ENCODE measurements at places on chromosomes 5 and 9.

- DNase-seq: peak; percentile 60
Measured at GRCh38 chr5:84614906-84615305, 230.2 kb upstream of the EDIL3 start.

DNA sequence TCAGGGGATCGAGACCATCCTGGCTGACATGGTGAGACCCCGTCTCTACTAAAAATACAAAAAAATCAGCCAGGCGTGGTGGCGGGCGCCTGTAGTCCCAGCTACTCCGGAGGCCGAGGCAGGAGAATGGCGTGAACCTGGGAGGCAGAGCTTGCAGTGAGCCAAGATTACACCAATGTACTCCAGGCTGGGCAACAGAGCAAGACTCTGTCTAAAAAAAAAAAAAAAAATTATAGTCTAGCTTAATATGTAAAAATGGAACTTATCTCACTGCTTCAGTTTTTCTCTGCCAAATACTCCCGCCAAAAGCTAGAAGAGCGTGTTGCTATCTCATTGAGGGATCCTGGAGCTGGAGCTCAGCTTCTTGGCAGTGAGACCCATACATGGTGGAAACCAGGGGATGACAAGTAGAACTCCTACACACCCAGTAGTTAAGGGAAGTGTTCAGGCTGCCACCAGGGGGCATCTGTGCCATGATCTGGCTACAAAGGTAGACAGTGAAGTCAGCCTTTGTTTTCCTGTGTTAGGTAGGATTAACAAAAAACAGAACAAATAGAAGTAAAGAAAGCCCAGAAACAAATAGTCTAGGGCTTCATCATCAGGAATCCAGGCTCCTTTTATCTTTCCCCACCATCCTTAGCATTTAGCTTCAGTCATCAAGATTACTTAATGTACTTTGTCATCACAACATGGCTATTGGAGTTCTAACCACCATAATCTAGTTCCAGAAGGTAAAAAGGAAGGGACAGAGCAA, 33.6 kb upstream of the GLIPR2 start:
- DNase-seq: peak; percentile 92

- DNase-seq: peak; percentile 49
Measured at GRCh38 chr9:75960551-75960950, 70.1 kb downstream of the PCSK5 start.

DNA sequence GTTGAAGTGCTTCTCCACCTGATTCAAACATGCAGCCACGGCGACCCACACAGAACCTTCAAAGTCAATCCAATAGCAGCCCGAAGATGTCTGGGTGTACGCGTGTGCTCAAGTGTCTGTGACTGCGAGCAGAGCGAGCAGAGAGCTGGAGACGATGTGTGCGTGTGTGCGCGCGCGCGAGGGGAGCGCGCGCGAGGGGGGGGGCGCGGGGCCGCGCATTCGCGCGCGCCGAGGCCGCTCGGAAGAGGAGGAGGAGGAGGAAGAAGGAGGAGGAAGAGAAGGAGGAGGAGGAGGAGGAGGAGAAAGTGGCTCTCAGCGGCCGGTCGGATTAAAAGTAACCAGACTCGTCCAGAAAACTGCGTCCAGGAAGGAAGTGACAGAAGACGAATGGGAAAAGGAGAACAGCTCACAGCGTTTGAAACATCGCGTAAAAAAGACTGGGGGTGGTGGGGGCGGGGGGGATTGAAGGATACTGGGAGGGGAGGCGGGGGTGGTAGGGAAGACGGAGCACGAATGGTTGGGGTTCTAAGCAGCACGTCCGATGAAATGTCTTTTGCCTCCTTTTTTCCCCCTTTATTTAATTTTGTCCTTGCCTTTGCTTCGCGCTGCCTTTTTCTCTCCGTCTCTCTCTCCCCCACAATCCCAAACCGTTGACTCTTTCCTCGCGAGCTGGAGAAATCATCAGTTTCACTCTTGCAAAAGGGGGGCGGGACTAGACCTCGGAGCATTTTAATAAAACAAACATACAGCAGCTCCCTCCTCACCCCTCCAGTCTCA, at the start of gene MEF2C:
TSS of gene MEF2C (minus strand) at position 126 of the 777 bp plus-strand sequence. CDS start 59,396 bp downstream, outside the sequence.
- peak; percentile 79 for DNase-seq

GRCh38 chr9:75892216-75892911, 1.9 kb downstream of the PCSK5 start:
- peak; percentile 45 for DNase-seq

DNA sequence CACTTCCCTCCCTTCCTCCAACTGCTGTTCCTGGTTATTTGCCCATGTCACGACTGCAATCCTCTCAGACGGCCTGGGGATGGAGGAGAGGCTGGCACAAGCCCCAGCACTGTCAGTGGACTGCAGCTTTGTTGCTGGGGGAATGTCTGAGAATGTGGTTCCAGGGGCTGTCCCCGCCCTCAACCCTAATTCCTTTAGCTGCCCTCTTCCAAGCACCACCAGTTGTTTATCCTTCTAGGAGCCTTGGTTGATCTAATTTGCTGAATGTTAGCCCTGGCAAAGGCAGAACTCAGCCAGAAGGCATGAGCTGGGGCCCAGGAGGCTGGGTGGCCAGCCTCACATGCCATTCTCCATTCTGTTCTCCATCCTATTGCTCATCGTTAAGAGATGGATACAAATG, 51.6 kb downstream of the ADAM19 start:
- DNase-seq: peak; percentile 15

DNA sequence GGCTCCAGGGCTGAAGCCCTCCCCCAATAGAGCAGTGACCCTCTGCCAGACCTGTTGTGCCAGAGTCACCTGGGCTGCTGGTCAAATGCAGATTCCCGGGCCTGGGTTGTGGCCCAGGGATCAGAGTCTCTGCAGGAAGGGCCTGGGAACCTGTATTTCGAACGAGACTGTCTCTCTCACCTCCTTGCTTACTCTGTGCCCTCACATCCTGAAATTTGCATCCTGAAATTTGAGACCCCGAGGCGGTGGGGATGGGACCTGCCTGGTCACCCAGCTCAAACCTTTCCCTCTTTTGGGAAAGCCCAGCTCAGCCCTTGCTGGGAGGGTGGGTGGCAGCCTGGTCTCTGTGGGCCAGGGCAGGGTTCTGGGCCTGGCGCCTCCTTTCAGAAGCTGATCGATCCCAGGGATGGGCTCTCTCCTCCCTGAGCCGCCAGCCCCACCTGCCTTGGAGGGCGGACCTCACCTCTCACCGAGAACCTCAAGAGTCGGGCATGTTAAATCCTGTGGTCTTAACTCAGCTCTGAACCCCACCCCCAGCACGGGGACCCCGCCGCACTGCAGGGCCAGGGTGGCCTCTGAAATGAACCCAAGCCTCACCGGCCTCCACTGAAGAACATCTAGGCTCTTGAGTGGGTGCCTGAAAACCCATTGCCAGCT, 44.0 kb upstream of the IER5L start:
- DNase-seq: no peak

DNA sequence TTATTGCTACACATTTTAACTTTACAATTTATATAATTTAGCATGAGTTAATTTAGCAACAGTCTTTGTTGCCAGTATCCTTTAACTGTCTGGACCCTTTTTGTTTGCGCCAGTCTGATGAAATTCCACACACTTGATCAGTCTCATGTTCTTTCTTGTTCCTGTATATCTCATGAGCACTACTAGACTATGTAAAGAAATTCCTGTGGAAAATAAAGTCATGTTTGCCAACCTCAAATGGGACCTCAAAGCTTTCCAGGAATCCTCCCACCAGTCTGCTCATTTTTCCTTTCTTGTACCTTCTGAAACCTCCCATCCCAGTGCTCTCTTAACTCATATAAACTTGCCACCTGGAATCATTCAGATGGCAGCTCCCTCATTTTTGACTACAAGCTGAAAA, 8.0 kb downstream of the DMXL1 start:
- DNase-seq: no peak

- peak; percentile 70 for DNase-seq
Measured at GRCh38 chr5:64595031-64595855, 89.4 kb downstream of the RGS7BP start.

GRCh38 chr9:115350548-115350947, 232.6 kb upstream of the TNC start:
- no peak for DNase-seq

GRCh38 chr9:83431101-83432060, 106.8 kb downstream of the FRMD3 start:
- DNase-seq: no peak
